ENCODE measurements at places on chromosomes 6 and 20.

GRCh38 chr20:50655311-50655880 lies 35.9 kb downstream of the RIPOR3 start:
- DNase-seq = no peak

DNA sequence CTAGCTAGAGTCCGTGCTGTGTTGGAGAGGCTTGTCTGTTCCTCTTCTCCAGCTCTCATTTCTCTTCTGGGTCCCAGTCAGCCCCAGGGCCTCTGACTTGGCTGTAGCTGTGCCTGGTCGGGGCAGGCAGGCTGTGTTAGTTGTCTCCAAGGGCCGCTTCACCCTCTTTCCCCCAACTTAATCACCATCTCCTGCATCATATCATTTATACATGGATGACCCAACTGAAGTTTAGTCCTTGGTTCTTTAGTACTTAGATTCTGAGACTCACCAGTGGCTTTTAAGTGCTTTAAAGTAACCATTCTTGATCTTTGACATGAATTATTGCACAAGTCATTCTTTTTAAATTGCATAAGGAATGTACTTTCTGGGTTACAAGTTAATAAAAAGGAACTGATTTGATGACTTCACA lies 127.3 kb downstream of the RTN4IP1 start:
- DNase-seq = no peak

- DNase-seq = no peak
These were observed 12.3 kb upstream of the DEFB112 start for GRCh38 chr6:50062051-50062450.

- peak; percentile 50 for DNase-seq
These were observed 71.4 kb upstream of the TULP1 start for GRCh38 chr6:35583893-35584688.

GRCh38 chr20:63588641-63589041 lies 14.6 kb upstream of the HELZ2 start:
- no peak for DNase-seq

DNA sequence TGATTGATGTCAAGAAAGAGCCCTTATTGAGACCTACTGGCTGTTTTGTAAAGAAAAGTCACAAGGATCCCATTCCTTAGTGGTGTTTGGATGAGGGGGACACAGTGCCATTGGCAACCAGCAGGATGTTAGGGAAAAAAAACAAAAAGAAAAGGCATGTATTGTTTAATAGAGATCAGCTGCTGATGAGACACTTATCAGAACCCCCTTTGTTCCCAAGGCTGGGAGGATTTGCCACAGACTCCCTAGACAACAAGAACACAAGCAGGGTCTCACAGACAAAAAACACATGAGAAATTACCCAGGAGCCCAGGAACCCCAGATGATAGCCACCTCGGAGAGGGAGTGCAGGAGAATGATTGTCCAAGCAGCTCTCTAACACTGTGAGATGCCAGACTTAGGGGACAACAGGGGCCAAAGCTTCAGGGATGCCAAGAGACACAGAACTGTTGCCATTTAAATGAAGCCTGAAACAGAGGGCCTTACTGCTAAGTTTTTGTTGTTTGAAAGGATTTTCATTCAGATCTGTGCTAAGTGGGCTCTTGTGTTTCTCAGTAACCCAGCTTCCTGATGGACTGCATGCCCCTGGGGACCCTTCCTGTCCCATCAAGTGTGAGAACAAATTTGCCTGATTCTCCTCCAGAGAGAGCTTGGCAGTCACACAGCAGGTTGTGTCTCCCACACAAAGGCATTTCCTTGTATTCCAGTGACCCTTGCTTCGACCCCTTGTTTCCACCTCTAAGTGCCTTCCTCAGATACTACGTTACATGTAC lies 48.7 kb upstream of the HEY2 start:
- DNase-seq = no peak

Data from stimulated activated CD8-positive, alpha-beta memory T cell treated with anti-CD3 and anti-CD28 coated beads, Interleukin-4, amount 100 ng/mL, for 1 hour (primary cell).